ENCODE measurements at places on chromosomes 16 and 17.

DNA sequence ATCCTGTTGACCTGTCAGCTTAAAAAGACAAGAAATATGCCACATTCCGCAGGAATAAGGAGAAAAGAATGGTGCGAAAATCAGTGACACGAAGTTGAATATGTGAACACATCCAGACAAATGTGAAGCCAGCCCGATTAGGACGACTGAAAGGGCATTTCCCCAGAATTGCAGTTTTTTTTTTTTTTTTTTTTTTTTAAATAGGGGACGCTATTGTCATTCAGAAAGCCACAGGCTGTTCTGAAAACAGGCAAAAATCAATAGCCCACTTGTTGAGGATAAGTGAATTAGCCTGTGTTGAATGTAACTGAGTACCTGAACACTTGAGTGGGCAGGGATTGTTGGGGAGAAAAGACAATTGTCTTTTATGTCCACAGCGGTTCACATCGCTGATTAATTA, 507.1 kb downstream of the WWOX start:
- DNase-seq: no peak

- DNase-seq: no peak
Measured at GRCh38 chr16:74758801-74759200, 15.8 kb downstream of the FA2H start.

- no peak for DNase-seq
Measured at GRCh38 chr16:87766485-87766797, 655 bp upstream of the KLHDC4 start.

DNA sequence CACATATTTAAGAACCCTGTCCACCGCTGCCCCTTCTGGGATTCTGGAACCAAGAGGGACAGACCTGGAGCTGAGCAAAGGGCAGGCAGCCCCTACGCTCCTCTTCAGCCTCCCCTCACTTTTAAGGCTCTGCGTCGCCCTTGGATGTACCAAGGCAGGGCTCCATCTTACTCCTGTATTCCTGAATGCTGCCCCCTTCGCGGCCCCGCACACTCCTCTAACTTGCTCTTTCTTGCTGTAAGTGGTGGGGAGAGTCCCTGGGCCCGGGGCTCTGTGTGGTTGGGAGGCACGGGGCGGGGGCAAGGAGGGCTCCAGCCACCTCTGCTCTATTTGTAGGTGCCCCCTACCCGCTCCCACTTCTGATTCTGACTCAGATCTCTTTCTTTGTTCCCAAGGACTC, 1.2 kb downstream of the TNS4 start:
- no peak for DNase-seq

DNA sequence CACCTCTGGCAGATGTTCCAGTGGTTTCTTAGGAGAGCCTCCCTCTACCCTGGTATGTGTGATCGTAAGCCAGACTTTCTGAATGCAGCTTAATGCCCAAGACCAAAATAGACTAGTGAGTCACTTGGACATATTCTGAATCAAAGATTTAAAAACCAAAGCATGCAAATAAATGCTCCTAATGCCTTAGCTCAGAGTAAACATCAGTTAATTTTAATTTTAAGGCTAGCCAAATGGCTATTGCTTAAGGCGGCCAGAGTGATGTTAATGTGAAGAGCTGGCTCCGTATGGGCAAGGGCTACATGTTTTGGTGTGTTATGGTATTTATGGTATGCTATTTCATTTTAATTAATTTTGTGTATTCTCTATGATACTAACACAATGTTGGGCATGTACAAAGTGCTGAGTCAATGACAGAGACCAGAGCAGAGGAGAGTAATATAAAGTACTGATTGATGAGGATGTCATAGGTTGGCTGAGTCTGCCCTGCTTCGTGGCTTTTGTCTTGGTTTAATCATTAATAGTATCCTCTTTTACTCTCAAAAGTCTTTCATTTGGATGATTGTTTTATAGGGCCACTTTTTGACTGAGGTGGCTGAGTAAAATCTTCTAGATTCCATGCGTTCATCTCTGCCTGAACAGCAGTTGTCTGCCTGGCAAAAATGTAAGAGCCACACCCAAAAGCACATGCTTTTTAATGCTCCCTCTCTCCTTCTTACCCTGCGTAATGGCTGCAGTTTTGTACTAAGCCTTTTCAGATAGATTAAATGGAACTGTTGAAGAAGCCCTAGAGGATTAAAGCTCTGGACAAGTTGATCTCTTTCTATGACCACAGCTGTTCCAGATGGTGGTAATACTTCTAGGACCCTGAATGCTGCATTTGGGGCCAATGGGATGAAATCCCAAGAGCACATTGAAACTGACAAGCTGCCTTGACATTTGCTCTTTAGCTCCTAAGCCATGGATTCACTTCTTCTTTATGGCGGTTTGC, 59.6 kb downstream of the MAP2K6 start:
- peak; percentile 34 for DNase-seq

DNA sequence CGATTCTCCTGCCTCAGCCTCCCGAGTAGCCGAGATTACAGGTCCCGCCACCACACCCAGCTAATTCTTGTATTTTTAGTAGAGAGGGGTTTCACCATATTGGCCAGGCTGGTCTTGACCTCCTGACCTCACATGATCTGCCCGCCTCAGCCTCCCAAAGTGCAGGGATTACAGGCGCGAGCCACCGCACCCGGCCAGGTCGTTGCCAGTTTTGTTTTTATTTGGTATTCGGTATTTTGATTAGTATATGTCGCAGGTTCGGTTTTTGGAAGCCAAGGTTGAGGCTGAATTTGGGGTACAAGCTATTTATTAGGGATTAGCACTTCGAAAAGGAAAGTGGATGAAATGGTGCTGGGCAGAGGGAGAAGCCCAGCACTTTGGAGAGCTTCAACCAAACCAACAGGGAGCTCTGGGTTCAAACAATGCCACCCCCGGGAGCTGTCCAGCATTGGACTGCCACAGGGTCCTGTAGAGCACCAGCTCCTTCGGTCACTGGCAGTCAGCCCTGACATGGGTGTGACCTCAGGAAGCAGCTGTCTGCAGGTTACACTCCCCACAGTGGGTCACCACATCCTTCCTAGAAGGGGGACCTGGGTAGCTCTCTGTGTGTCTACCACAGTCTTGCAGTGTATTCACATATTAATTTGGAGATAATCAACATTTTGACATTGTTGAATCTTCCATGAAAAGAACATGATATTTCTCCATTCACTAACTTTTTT, 1.5 kb upstream of the CLEC10A start:
- no peak for DNase-seq

- DNase-seq: no peak
Measured at GRCh38 chr17:17172001-17172939, 33.9 kb downstream of the PLD6 start.

GRCh38 chr17:35735036-35735805, 3.8 kb downstream of the RASL10B start:
- DNase-seq: no peak

- peak; percentile 62 for DNase-seq
Measured at GRCh38 chr17:50297407-50297865, 23.2 kb downstream of the TMEM92 start.

DNA sequence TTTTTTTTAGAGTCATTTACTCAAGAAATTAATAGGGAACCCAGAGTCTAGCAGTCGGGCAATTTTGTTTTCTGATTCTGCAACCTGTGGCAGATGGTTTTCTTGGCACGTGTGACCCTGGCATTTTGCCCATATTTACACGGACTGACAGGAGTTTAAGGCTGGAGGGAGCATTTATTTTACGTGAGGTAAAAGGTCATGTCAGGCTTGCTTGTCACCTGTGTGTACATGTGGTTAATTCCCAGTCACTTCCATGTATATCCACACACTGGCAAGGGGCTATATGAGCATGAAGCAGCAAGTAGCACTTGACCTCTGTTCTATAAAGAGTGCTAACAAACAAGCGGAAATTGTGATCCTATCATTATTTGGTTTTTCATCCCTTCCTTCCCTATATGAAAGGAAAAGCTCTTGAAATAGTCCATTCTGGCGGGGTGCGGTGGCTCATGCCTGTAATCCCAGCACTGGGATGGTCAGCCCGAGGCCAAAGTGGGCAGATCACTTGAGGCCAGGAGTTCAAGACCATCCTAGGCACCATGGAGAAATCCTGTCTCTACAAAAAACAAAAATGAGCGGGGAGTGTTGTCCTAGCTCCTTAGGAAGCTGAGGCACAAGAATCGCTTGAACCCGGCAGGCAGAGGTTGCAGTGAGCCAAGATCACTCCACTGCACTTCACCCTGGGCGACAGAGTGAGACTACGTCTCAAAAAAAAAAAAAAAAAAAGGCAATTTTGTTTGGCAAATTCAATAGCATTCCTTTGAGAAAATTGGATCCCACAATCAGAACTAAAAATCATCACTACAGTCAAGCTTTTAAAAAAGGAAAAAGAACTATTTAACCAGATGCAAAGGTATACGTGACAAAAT, 2.1 kb downstream of the SPAG9 start:
- DNase-seq: no peak

- no peak for DNase-seq
Measured at GRCh38 chr17:46163929-46164594, 29.2 kb downstream of the KANSL1 start.

GRCh38 chr17:71726341-71726740, 394.5 kb upstream of the SOX9 start:
- DNase-seq: no peak

DNA sequence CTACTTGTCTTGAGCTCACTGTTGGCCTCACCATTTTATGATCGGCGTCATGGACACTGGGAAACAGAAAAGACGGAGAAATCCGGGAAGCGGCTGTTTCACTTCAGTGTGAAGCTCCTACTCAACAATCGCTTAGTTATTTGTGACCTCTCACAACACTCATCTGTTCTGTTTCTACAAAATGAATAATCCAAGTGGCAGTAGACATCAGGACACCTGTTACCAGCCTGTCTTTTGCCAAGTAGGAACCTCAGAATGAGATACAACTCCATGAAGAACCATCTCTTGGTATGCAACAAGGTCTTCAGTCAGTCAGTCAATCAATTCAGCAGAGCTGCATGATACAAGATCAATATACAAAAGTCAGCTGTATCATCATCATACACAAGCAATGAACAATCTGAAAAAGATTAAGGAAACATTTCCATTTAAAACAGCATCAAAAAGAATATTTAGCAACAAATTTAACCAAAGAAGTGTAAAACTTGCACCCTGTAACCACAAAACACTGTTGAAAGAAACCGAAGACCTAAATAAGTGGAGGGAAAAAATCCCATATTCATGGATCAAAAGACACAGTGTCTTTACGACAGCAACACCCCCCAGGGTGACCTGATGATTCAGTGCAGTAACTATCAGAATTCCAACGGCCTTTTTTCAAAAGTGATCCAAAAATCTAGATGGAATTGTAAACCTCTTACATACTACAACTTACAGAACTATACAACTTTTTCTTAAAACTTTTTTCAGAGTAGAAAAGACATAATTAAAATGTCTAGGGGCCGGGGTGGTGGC, 63.4 kb downstream of the ANKRD11 start:
- no peak for DNase-seq

GRCh38 chr17:8708025-8708461, 36.6 kb downstream of the CCDC42 start:
- DNase-seq: peak; percentile 65

- DNase-seq: no peak
Measured at GRCh38 chr16:50478773-50479149, 69.4 kb upstream of the NKD1 start.

- DNase-seq: no peak
Measured at GRCh38 chr16:49405123-49405522, 31.5 kb downstream of the C16orf78 start.

DNA sequence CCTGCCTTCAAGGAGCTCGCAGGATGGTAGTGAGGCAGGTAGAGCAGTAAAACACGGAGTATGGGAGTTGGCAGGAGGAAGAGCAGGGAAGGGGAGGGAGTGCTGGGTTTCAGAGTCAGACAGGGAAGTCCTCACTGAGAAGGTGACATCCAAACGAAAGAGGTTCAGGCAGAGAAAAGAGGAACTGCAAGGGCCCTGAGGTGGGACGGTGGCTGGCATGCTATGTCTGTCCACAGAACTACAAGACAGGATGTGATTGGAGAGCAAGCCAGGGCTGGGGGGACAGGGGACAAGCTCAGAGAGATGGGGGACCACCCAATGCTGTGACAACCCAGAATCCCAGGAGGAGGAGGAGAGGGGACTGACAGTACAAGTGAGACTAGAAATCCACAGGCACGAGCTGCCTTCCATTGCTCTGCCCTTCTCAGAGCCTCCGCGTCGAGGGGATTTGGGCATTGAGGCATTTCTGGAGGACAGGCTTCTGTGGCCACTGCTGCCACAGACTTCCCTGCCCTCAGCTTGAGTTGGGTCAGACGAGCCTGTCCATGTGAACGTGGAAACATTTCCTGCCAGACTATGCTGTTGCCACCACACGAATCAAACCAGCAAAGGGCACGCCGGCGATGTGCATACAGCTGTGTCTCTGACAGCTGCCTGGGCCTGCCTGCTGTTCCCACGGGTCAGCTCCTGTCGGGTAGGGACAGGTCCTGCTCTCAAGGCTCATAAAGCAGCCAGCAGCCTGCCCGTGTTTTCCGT, 100.1 kb downstream of the RAB11FIP4 start:
- DNase-seq: no peak

DNA sequence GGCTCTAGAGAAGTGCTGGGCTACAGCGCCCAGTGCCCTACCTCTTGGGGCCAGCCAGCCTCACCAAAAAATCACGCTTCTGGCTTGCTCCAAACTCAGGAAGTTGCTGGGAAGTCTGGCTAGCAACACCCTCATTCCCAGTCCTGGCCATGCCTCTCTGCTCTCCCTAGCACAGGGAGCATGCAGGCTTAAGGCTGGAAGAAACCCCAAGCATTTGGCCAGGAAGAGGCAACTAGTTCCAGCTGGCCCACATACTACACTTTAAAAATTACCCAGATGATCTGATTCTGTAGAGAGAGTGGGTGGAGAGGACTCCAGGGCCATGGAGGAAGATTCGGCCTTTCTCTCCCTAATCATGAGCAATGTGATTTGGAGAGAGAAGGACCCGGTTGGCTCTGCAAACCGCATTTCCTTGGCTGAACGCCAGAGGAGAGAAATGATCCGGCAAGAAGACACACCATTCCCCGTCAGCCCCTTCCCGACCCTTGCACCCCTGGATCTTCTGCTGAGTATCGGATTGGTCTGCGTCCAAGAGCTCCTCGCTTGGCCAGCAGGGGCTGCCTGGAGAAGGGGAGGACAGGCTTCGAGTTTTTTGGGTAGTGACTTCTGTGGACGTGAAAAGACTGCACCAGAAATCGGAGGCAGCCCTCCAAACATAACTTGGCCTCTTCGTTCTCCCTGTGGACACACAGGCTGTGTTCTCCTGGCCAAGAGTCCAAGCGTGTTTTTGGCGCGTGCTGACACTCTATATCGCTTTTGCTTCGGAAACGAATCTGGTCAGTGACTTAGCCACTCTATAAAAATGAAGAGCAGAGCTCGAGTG, 406.3 kb downstream of the WWOX start:
- DNase-seq: no peak

- DNase-seq: peak; percentile 73
Measured at GRCh38 chr17:45265821-45266220, 3.9 kb upstream of the SPATA32 start.

GRCh38 chr16:534135-534534, 6.6 kb downstream of the CAPN15 start:
- no peak for DNase-seq

All from mesenchymal stem cell (in vitro differentiated cells and primary cell).